ENCODE measurements at places on chromosomes 6 and 20.
A peak's percentile ranks its signal among the peaks of the same experiment; 100 is the strongest.

DNA sequence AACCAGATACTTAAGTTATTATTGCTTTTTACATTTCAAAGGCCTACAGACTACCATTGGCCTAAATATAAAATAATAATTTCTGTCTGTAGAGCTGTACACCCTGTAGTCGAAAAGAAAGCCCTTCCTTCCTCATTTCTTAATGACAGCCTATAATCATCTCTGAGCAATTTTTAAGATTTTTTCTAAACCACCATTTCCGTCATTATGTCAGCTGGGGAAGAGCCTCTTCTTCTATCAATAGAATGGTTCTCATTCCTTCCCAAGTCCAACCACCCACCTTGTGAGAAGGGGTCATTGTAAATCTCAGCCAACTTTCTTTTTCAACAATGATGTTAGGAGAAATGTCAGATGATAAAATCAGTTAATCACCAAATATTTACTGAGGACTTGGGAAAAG, 91.8 kb downstream of the PLEKHG1 start:
- no peak for DNase-seq

- DNase-seq = no peak
Measured at GRCh38 chr6:11149551-11149950, 38.0 kb upstream of the ERVFRD-1 start.

- no peak for DNase-seq
Measured at GRCh38 chr6:170022291-170022722, 268.6 kb downstream of the DLL1 start.

- no peak for DNase-seq
Measured at GRCh38 chr6:33699131-33699530, 12.4 kb downstream of the UQCC2 start.

GRCh38 chr20:58697867-58698703, 5.5 kb downstream of the NPEPL1 start:
- DNase-seq = no peak

DNA sequence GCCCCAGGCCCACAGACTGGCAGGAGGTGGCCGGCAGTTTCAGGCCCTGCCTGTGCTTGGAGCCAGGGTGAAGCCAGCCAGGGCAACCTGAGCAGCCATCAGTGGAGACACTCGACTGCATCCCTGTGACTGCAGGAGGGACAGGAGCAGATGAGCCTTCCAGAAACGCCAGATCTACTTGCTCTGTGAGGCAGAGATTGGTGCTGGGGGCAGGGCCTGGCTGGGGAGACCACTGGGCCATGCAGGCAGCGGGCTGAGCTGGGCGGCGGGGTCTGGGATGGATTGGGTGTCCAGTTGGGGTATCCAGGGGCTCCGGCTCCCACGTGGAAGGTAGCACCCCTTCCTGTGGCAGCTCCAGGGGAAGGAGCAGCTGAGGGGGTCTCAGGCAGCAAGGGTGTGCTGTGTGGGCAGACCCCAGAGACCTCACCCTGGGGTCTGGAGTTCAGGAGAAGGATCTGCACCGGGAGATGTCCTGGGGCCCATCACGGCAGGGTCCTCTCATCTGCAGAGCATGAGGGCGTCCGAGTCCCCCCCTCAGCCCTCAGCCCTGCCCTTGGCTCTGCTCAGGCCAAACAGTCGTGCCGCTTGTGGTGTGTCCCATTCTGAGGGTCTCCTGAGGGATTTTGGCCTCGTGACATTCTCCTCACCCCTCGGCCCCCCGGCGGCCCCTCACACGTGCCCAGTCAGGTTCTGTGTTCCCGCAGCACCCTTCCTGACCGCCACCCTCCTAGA, 334.9 kb downstream of the TAF4 start:
- no peak for DNase-seq

- no peak for DNase-seq
Measured at GRCh38 chr6:12001706-12002435, 10.2 kb upstream of the HIVEP1 start.

DNA sequence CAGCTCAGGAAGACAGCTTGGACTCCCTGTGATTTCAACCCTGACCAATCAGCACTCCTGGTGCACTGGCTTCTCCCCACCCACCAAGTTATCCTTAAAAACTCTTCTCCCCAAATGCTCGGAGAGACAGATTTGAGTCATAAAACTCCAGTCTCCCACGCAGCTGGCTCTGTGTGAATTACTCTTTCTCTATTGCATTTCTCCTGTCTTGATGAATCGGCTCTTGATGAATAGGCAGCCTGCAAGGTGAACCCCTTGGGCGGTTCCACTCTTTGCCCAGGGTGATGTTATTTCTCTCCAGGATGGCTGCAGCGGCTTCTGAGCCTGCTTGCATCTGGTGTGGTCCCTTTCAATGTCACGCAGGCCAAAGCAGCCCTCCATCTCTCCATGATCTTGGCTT, 12.4 kb downstream of the SLC52A3 start:
- no peak for DNase-seq

- DNase-seq = no peak
Measured at GRCh38 chr20:43528258-43528875, 20.9 kb downstream of the L3MBTL1 start.

DNA sequence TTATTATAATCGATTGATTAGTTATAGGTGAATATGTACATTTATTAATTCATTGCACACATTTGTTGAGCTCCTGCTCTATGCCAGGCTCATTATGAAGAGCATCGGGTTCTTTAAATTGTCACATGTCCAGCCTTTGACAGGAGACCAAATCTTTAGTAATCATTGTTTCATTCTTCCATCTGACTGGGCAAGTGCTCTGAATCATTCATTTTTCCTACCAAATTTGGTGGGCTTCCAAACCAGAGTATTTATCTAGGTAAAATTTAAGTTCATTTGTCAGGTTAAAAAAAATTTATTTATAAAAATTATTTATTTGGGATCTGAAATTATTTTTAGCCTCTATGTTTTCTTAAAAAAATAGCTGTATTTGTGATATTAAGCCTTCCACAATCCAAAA, 404.9 kb upstream of the MMS22L start:
- no peak for DNase-seq

DNA sequence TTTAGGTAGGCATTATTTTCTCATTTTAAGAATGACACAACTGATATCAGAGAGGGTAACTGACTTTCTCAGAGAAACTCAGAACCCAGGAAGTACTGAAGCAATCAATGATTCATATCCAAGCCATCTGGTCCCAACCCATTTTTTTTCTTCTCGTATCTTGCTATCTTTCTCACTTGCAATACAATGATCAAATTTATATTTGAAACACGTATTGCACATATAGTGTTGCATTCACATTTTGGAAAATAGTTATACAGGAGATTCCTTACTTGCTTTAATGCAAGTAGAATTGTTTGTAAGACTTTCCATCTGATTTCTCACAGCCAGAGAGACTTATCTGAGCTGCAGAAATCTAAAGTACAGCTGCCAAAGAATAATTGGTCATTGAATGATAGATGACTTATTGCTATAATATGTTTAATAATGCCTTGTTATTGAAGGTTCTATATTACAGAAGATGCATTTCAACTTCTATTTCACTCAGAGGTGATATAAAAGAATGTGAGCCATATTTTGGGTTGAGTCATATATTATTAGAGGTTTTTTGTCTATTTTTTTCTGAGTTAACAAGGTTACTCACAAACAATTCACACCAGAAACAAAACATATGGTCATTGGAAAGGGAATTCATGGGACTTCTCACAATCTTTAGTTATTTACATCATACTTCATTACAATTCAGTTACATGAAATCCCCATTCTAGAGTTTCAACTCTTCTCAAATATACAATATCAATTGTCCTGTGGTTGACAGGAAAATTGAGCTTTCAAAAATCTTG, 337.5 kb upstream of the CITED2 start:
- DNase-seq = peak; percentile 32

GRCh38 chr6:90249034-90249433, 47.6 kb downstream of the BACH2 start:
- DNase-seq = no peak

DNA sequence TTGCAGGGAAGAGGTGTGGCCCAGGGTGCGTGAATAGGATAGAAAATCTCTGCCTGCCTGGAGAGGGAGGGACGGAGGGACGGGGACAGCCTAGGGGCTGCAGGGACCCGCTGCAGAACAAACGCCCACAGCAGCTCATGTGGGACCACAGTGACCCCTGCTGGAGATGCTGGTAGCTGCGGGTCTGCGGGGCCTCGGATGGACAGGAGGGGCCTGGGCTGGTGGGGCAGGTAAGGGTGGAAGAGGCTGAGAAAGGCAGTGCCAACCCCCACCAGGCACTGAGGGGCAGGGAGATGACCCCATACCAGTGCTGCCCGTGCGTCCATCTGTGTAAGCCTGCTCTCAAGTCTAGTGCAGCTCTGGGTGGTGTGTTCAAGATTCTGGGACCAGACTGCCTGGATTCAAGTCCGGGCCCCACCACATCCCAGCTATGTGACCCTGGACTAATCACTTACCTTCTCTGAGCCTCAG, 39.4 kb downstream of the KIAA1755 start:
- no peak for DNase-seq

DNA sequence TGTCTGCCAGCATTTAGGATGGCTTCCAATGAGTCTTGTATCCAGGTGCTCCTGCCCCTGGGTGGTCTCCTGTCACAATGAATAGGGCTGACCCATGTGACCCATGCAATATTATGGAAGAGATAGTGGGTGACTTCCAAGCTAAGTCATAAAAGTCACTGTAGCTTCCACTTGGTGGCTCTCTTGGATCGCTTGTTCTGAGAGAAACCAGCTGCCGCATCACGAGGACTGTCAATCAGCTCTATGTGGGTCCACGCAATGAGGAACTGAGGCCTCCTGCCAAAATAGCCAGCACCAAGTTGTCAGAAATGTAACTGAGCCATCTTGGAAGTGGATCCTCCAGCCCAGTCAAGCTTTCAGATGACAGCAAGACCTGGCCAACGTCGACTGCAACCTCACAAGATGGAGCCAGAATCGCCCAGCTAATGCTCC, 14.9 kb upstream of the MATN4 start:
- DNase-seq = no peak

DNA sequence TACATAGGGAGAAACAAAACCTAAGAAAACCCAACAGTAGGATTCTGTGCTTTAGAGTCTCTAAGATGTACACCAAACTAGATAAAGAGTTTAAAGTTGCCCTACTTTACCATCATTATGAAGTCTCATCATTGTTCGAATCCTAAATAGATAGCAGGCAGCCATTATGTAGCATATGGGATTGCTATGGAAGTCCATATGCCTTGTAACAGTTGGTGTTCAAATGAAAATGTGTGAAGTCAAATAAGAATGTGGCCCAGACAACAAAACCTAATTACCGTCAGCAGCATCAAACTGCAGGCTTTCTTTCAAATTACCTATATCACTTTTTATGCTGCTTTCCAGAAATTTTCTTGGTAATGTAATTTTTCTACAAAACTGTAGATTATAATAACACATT, 1380.1 kb downstream of the GRIK2 start:
- no peak for DNase-seq

DNA sequence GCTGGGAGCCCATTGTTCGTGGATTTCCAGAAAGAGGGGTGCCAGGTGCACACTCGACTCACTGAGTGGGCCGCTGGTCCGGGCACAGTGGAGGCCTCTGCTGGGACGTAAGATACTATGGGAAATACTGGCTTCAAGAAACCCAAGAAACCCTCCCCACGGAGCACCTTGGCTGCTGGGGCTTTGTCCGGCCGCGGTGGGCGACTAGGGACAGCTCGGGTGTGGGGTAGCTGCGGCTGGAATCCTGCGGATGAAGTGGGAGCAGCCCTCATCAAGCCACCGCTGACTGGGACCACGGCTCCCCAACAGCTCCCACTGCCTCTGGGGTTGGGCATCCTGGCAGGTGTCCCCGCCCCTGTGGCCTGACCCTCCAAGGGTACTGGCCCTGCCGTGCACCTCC, 69.5 kb upstream of the GATA5 start:
- DNase-seq = no peak

DNA sequence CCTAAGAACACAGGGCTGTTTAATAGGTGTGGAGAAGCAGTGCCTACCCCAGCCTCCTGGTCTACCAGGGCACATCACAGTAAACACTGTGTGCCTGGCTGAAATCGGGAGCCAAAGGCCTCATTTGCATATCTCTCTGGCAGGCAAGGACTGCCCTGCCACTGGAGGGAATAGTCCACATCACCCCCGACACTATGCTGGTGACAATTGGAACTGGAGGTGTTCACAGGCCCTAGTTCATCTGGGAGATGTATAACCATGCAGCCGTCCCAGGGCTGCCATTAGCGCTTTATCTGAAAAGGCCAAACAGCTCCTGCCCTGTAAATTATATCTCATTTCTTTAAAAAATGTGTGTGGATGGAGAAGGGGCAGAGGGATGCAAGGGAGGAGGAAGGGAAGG, 150.3 kb downstream of the LINC00237 start:
- DNase-seq = no peak

- DNase-seq = no peak
Measured at GRCh38 chr6:86118271-86118670, 475.6 kb upstream of the SYNCRIP start.

- no peak for DNase-seq
Measured at GRCh38 chr6:51535327-51535726, 552.1 kb downstream of the PKHD1 start.

DNA sequence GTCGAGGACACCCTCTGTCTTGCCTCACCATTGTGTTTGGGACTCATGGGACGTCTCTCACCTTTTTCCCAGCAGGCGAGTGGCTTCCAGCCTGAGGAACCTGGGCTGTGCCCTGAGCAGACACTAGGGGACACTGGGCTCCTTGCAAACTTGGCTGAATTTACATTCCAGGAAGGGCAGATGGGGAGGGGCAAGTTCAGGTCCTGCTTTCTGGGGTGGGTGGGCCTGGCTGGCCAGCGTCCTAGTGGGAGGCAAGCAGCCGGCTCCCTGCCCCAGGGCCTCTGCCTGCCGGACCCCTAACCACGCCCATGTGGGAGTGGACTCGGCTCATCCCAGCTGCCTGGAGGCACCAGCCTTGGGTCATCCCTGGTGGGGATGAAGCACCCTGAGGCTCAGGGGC, 48.2 kb upstream of the MLN start:
- no peak for DNase-seq

DNA sequence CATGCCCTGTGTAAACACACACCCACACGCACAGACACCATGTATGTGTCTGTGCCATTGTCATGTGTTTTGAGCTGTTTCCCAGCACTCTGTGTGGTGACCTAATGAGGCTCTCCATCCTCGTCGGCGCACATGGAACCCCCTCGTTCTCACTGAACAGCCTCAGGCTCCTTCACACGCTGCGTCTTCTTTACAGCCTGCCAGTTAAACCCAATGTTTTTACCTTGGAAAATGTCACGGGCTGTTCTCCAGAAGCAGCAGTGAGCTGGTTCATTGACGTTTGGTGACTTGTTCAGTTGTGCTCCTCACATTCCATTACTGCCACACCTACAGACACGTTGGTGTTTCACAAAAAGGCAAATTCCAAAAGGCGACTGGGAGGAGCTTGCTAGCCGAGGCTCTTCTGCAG, 201.0 kb upstream of the FOXQ1 start:
- DNase-seq = no peak

- DNase-seq = peak; percentile 19
Measured at GRCh38 chr6:10595731-10596664, 74.8 kb downstream of the GCNT2 start.

Data from non-pigmented ciliary epithelial cell (primary cell).